ENCODE measurements at places on chromosomes 5 and 9.
A peak's percentile ranks its signal among the peaks of the same experiment; 100 is the strongest.

GRCh38 chr5:10946050-10946449 lies 185.0 kb upstream of the DAP start:
- no peak for DNase-seq

DNA sequence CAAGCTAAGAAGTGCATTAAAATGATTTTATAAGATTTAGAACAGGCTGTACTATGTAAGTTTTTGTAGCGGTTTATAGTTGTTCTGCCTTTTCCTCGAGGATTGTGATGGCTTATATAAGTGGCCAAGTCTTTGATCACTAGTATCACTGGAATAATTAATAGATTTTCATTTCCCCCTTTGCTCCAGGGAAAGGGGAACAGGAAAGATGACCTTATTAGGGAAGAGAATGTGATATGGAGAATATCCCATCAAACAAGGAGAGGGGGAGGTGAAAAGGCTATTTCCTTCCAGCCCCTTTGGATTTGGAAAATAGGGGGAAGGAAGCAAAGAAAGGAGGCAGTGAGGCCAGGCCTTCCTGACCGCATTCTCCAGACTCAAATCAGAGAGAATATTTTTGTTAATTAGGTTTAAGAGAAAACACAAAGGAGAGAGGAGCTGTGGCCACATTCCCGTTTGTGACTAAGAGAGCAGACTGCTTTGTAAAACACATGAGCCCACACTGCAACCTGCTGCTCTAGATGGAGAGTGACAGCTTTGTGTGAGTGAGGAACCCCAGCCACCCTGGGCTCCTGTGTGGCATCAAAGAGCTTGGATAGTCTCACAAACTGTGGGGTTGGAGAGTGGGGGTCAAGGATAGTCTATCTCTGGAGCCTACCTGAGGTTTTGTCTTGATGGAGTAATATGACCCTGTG lies 359.5 kb downstream of the DTWD2 start:
- DNase-seq: no peak

GRCh38 chr9:84330246-84330645 lies 10.3 kb downstream of the SLC28A3 start:
- DNase-seq: no peak

GRCh38 chr9:121887553-121888437 lies 205.3 kb downstream of the TTLL11 start:
- no peak for DNase-seq

DNA sequence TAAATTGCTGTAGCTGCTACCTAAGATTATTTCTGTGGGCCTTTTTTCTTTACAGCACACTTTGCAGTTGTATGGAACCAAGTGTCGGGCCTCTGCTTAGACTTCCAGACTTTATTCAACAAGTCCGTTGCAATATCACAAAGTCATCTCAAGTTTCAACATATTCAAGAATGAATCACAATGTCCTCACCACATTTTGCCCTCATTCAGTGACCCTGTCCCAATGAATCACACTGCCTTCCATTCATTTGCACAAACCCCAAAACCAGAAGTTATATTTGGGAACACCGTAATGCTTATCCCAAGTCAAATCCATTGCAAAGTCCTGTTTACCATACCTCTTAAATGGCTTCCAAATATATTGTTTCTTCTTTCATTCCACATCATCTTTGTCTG lies 439.6 kb downstream of the CSNK1G3 start:
- no peak for DNase-seq

DNA sequence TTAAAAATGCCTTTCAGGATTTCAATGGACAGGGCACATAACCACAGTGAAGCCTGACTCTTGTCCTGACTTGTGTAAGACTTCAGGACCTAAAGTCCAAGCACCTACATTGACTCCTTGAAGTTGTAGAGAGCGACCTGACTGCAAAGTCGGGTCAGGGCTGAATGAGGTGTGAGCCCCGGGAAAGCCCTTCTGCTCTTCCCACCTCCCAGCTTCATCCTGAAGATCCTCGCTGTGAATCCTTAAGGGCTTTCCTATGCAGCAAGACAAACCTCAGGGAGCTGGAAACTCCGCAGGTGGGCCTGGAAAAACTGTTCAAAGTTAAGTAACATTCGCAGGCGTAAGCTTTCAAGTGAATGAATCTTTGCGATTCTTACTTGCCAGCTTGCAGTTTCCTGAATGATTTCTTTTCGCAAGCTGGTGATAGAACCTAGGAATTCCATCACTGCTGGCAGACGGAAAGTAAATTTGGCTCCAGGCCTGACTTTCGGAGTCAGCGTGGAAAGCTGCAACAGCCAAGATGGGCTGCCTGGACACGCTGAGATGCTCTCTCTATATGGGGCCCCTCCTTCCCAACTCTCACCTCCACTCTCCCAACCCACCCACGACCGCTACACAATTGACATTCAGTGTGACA lies 10.9 kb downstream of the SEMA5A start:
- no peak for DNase-seq

GRCh38 chr5:114977979-114978573 lies 191.6 kb downstream of the TRIM36 start:
- no peak for DNase-seq

GRCh38 chr5:63029891-63030290 lies 451.3 kb downstream of the LRRC70 start:
- no peak for DNase-seq

DNA sequence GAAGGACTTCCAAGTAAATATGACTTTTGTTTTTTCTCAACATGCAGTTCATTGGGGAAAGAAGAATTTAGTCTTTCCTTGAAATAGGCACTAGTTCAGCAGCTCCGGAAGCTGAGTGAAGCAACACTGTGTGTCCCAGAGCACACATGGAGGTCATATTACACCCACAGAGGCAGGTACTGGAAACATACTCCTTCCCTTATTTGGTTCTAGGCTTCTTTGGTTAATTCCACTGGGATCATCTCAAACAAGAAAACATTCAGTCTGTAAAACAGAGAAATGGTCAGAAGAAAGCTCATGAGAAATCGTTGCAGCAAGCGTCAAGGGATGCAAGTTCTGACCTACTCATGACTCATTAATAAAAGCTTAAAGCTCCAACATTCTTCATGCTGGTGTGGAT lies 175.1 kb upstream of the PCSK5 start:
- no peak for DNase-seq

- DNase-seq: no peak
Measured at GRCh38 chr9:109934857-109935215, 154.8 kb downstream of the PALM2AKAP2 start.

DNA sequence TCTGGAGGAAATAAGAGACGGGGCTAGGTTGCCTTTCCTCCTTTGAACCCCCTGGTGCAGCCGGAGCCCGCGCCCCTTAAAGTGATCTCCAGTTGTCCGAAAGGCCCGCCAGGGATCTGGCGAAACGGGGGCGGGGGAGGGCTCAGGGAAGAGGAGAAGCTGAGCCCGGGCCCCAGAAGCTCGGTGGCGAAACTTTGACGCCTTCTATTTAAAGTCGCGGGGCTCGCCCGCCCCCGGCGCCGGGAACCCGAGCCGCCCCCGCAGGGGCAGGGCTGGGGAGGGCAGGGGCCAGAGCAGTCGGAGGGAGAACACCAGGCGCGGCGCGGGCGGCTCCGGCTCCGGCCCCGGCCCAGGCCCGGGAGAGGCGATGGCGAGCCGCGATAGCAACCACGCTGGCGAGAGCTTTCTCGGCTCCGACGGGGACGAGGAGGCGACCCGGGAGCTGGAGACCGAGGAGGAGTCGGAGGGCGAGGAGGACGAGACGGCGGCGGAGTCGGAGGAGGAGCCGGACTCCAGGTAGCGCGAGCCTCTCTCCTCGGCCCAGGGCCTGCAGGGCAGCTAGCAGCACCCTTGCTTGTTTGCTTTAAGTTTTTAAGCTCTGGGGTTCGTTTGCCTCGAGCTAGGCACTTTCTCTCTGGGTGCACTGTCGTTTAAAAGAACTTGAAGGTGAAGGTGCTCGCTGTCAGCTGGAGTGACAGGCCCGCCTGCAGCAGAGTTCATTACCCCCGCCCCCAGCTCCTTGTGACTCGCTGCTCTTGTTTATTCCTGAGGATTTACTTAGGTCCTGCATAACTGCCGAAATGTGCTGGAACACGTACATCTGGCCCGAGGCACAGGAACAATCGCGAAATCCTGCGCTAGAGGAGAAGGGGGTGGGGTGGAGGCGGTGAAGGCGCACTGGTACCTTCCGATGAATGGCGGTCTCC lies at the start of gene CMYA5:
CMYA5 (plus strand) TSS at position 296 of the 926 bp plus-strand sequence; CDS start at position 368, 72 bp downstream.
- peak; percentile 84 for DNase-seq

GRCh38 chr5:139512786-139513390 lies 30.3 kb upstream of the STING1 start:
- DNase-seq: no peak

- DNase-seq: no peak
Measured at GRCh38 chr9:17782430-17783149, 203.7 kb downstream of the SH3GL2 start.

- no peak for DNase-seq
Measured at GRCh38 chr9:122562134-122562760, 9.3 kb downstream of the OR1N2 start.

DNA sequence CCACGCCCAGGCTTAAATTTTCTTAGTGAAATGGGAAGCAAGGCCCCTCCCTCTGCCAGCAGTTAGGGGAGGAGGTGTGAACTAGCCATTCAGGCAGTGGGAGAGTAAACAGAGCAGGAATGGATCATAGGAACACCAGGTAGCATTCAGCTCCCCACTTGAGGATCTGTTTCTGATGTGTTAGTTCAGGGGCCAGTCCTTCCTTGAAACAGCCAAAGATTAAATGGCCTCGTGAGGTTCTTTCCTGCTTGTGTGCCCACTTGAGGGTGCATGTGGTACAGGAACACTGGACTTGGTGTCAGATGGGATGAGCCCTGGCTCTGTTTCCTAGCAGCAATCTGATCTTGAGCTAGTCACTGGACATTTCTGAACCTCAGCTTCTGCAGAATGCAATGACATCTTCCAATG lies 21.2 kb downstream of the FAXDC2 start:
- no peak for DNase-seq

GRCh38 chr5:38994324-38994927 lies 79.8 kb downstream of the RICTOR start:
- DNase-seq: no peak

DNA sequence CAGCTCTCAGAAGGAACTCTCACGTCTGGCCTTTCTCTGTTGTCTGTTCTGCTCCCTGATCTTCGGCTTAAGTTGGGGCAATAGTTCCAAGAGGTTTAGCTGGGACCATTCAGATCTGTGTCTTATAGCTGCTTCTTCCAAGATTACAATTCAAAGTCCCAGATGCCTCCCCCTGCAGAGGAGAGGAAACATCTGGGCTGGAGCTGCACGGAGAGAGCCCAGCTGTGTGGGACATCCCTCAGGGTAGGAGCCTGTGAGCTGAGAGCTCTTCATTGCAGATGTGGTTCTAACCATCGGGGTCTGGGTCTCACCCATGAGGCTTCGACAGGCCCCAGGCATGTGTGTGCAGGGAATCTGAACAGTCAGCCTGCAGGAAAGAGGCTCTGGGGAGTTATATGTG lies 9.0 kb upstream of the PHF19 start:
- DNase-seq: no peak

GRCh38 chr9:114141553-114142402 lies 13.6 kb upstream of the COL27A1 start:
- DNase-seq: no peak

GRCh38 chr5:93022796-93023447 lies 558.1 kb downstream of the NR2F1-AS1 start:
- DNase-seq: no peak

GRCh38 chr5:173662581-173663351 lies 46.3 kb upstream of the BOD1 start:
- no peak for DNase-seq

- DNase-seq: no peak
Measured at GRCh38 chr5:142844866-142845265, 74.7 kb downstream of the ARHGAP26 start.

DNA sequence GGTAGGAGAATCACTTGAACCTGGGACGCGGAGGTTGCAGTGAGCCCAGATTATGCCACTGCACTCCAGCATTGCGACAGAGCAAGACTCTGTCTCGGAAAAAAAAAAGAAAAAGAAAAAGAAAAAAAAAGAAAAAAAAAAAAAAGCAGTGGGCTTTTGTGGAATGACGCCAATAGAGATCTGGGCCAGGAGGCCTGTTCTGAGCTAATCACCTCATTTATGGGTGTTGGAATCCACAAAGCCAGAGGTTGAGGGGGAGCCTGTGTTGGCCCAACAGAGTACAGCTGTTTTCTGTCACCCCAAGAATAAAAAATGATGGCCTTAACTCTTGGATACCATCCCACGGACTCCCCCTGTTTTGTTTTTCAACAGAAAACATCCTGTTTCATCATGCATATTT lies 18.5 kb downstream of the OSTF1 start:
- DNase-seq: no peak

- no peak for DNase-seq
Measured at GRCh38 chr9:32524892-32525708, 896 bp downstream of the RIGI start.

DNA sequence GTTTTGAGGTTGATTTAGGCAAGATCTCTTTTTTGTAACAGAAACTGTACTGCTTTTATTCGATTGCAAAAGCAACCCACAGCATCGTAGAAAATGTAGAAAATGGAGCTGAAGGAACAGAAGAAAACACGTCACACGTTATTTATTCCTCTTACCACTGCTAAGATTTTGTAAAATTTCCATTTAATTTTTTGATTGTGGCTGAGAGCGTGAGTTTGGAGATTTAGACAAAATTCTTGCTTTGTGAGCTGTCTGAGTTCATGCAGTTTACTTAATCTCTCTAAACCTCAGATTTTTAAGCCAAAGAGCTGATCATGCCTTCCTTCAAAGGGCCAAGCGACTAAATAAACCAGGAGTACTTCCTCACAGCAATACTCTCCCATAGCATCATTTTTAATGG lies 24.8 kb downstream of the DPYSL3 start:
- no peak for DNase-seq

DNA sequence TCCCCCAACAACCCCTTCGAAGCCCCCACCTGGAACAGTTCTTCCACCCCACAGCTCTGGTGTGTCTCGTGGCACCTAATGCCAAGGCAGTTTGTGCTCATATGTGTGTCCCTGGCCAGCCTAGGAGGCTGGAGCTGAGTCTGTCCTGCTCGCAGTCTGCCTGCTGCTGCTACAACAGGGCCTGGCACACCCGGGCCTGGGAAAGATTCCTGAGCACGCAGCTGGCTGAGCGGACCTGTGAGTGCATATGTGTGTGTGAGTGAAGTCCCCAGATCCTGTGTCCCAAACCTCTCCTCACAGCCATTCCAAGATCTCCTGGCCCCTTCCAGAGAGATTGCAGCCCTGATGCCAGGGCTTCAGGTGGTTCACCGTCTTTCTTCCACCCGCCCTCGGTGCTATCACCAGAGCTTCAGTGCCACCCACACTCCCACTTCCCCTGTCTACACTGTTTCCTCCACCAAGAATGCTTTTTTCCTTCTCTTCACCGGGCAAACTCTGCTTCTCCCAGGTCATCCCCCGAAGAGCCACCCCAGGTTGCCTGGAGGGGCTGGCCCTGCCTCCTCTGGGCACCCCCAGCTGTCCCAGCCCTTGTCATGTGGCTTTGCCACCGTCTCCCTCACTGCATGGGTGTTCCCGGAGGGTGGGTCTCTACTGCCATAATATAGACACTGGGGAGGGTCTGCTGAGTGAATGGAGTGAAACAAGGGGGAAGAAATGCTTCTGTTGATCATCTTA lies 28.4 kb downstream of the LMX1B start:
- DNase-seq: no peak

DNA sequence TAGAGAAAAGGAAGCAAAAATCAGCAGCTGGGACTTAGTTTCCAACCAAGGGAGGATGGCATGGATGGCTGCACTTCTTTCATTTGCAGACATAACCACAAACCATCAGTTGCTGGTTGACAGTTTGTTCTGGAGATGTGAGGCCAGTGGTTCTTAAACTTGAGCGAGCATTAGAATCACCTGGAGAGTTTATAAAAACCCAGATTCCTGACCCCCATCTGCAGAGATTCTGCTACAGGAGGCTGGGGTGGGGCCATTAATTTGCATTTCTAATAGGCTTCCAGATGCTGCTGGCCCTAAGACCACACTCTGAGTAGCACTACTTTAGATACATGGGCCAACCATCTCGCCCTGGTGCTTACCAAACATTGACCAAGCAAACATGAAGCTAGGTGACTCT lies 60.8 kb downstream of the MARCHF3 start:
- DNase-seq: no peak

Measured in psoas muscle (tissue), 8 donors.